ENCODE measurements at places on chromosomes 11 and 22.

DNA sequence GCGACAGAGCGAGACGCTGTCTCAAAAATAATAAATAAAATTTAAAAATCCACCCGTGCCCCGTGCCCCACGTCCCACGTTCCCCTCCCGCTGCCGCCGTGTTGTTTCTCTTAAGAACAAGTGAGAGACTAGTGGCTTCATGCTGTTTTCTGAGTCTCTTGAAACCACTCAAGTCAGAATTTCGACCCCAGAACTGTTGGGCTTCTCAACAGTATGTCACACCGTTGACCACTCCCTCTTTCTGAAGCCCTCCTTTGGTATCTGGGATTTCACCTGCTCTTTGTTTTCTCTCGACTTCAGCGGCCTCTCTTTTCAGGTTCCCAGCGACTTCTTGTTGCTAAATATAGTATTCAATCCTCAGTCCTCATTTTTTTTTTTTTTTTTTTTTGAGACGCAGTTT lies 974 bp downstream of the PPIL2 start:
- H3K27ac ChIP-seq = peak overlapping the region; percentile 90
- H3K27me3 ChIP-seq = no peaks in the 10 kb centered on the region
- no peak for DNase-seq
- peaks cover 15% of the 10 kb centered on the region for H3K36me3 ChIP-seq

DNA sequence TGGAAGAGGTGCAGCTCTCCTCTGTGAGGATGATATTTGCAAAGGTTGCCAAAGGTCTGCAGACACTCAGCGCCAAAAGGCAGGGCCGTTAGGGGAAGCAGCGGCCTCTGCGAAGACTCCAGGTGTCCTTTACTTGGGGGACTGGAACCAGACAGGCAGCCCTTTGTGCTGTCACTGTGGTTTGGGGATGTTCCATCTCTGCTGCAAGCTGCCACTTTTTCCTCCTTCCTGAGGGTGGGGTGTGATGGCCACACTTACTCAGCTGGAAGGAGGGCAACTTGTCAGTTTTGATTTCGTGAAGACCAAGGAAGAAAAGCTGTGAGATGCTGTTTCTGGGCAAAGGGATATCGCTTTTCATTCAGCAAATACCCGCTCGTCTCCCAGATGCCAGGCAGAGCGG lies 96.5 kb upstream of the PRR5 start:
- H3K36me3 ChIP-seq = no peaks in the 10 kb centered on the region
- H3K4me1 ChIP-seq = no peaks in the 10 kb centered on the region
- peaks cover 7% of the 10 kb centered on the region for H3K27me3 ChIP-seq
- no peak overlapping the region for H3K27ac ChIP-seq
- no peak overlapping the region for H3K4me3 ChIP-seq

GRCh38 chr11:70458736-70459135 lies 60.4 kb downstream of the CTTN start:
- DNase-seq = no peak
- H3K4me3 ChIP-seq = no peak overlapping the region
- no peak overlapping the region for H3K27ac ChIP-seq
- H3K4me1 ChIP-seq = no peaks in the 10 kb centered on the region

- no peak overlapping the region for H3K4me3 ChIP-seq
- H3K36me3 ChIP-seq = peaks cover 42% of the 10 kb centered on the region
- H3K27ac ChIP-seq = no peak overlapping the region
- no peak for DNase-seq
- H3K27me3 ChIP-seq = no peaks in the 10 kb centered on the region
- no peaks in the 10 kb centered on the region for H3K4me1 ChIP-seq
Observed at GRCh38 chr11:78386215-78386941, 31.2 kb downstream of the GAB2 start.

- H3K36me3 ChIP-seq = no peaks in the 10 kb centered on the region
- H3K4me3 ChIP-seq = no peak overlapping the region
- H3K27ac ChIP-seq = no peak overlapping the region
- no peaks in the 10 kb centered on the region for H3K27me3 ChIP-seq
- H3K4me1 ChIP-seq = no peaks in the 10 kb centered on the region
- no peak for DNase-seq
Observed at GRCh38 chr22:48227341-48228018, 1465.0 kb downstream of the TBC1D22A start.

DNA sequence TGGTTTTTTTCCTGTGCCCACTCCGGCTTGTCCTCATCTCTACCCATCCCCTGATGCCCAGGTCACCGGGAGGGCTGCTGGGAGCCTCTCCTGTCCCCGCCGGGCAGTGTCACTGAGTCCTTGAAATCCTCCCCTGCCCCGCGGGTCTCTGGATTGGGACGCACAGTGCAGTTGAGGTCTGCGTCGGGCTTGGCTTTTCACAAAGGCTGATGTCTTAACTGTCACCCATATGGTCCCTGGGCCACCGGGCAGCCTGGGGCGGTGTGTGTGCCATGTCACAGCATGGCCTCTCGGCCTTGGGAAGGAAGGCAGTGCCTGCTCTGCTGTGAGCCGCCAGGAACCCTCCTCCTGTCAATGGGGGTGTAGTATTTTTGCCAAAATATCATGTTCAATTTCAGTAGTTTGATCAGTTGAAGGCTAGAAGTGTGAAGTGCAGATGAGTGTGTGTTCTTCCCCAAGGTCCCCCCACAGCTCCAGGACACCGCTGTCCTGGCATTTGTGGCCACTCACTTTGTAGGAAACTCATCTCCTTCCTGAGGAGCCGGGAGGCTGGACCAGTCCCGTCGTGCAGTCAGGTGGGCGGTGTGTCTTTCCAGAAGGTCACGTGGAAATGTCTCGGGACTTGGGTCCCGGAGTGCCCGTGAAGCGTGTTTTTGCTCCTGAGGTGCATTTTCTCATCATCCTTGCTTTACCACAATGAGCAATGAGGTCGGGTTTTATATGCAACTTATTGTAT lies 37.6 kb downstream of the CTTN start:
- no peaks in the 10 kb centered on the region for H3K27me3 ChIP-seq
- H3K27ac ChIP-seq = no peak overlapping the region
- H3K4me3 ChIP-seq = no peak overlapping the region
- DNase-seq = no peak

GRCh38 chr11:3340025-3340424 lies 38.9 kb downstream of the ZNF195 start:
- H3K36me3 ChIP-seq = no peaks in the 10 kb centered on the region
- no peak for DNase-seq
- no peak overlapping the region for H3K4me3 ChIP-seq
- H3K27me3 ChIP-seq = peaks cover 44% of the 10 kb centered on the region
- H3K4me1 ChIP-seq = no peaks in the 10 kb centered on the region

DNA sequence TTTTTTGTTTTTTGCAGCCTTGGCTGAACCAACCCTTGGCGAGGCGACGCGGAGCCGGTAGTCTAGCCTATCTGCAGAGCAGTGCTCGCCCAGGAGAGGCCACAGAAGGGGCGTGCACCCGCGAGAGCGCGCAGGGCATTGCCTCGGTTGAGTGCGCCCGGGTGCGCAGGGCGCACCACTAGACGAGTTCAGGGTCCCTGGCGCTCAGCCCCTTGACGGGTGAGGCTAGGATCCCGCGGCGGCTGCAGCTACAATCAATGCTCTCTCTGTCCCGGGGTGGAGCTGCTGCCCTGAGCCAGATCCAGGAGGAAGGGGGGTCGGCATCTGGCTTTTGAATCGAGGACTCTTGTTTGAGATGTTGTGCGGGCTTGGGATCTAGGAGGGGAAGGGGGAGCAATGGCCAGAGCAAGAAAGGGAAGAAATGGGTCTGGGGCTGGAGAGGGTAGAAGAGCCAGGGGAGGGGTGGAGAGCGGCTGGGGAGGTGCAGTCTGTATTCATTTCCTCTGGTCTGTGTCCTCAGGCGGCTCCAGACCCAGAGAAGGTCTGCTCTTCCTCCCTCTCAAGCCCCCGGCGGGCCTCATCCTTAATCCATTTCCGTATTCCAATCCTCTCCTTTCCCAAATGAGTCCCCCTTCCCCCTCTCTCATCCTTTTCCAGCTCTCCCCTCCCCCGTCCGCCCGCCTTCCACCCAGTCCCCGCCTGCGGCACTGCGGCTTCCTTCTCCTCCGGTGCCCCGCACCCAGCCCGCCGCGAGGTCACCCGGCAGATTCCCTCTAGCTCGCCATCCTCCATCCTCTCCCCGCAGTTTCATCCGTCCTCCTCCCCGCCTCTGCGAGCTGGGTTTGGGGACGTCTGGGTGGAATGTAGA lies 797 bp downstream of the THY1 start:
- H3K27ac ChIP-seq = no peak overlapping the region
- H3K4me3 ChIP-seq = peak overlapping the region; percentile 2
- DNase-seq = no peak
- peaks cover 33% of the 10 kb centered on the region for H3K27me3 ChIP-seq
- no peaks in the 10 kb centered on the region for H3K36me3 ChIP-seq
- H3K4me1 ChIP-seq = peaks cover 12% of the 10 kb centered on the region

DNA sequence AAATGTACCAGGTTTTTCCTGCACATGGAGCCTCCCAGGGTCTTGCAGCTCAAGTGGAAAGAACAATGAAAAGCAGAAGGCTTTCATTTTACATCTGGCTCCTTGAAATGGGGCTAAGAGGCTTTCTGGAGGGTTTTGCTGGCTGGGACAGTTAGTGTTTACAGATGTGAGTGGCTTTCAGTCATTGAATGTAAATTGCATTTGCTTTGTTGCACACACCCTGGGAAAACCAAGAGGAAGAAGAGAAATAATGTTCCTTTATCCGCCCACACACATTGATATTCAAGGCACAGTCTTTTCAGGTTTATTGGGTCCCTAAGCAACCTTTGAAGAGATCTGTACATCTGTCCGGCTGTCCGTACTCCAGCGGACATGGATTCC lies 144.5 kb downstream of the SPON1 start:
- DNase-seq = no peak
- no peaks in the 10 kb centered on the region for H3K36me3 ChIP-seq
- H3K4me3 ChIP-seq = no peak overlapping the region
- no peaks in the 10 kb centered on the region for H3K4me1 ChIP-seq

GRCh38 chr11:19592842-19593241 lies 119.8 kb upstream of the NAV2 start:
- no peak for DNase-seq
- H3K27ac ChIP-seq = no peak overlapping the region
- no peaks in the 10 kb centered on the region for H3K36me3 ChIP-seq
- peaks cover 6% of the 10 kb centered on the region for H3K27me3 ChIP-seq

DNA sequence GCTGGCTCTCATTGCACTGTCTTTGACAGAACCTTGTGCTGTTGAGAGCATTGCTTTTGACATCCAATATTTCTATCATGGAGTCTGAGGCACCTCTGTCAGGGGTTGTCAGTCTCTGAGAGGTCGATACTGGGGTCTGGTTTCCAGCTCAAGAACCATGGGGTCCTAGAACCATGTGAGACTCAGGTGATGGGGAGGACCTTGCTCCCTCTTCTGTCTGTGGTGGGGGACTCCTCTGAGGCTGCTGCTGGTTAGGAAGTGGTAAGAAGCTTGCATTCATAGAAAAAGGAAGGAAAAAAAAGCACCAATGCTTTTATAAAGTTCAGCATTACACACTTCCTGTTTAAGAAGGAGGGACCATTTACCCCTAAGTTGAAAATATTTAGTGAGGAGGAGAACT lies 91.8 kb upstream of the CD44 start:
- peaks cover 76% of the 10 kb centered on the region for H3K4me1 ChIP-seq
- H3K4me3 ChIP-seq = peak overlapping the region; percentile 7
- DNase-seq = peak; percentile 62
- peaks cover 44% of the 10 kb centered on the region for H3K36me3 ChIP-seq
- H3K27me3 ChIP-seq = no peaks in the 10 kb centered on the region

GRCh38 chr22:36334081-36334820 lies 53.5 kb downstream of the MYH9 start:
- no peaks in the 10 kb centered on the region for H3K27me3 ChIP-seq
- no peak for DNase-seq
- peaks cover 95% of the 10 kb centered on the region for H3K4me1 ChIP-seq
- H3K4me3 ChIP-seq = peak overlapping the region; percentile 72
- peak overlapping the region; percentile 99 for H3K27ac ChIP-seq

- H3K36me3 ChIP-seq = no peaks in the 10 kb centered on the region
- H3K4me3 ChIP-seq = no peak overlapping the region
- DNase-seq = no peak
- H3K27me3 ChIP-seq = no peaks in the 10 kb centered on the region
- H3K4me1 ChIP-seq = no peaks in the 10 kb centered on the region
Observed at GRCh38 chr22:35761037-35761436, 43.4 kb downstream of the APOL5 start.

GRCh38 chr22:40525250-40525884 lies 111.2 kb downstream of the MRTFA start:
- no peaks in the 10 kb centered on the region for H3K27me3 ChIP-seq
- H3K4me1 ChIP-seq = peaks cover 42% of the 10 kb centered on the region
- peak; percentile 76 for DNase-seq
- H3K36me3 ChIP-seq = peaks cover 5% of the 10 kb centered on the region

- peaks cover 54% of the 10 kb centered on the region for H3K4me1 ChIP-seq
- peaks cover 29% of the 10 kb centered on the region for H3K36me3 ChIP-seq
- no peak for DNase-seq
- H3K4me3 ChIP-seq = no peak overlapping the region
- H3K27me3 ChIP-seq = no peaks in the 10 kb centered on the region
Observed at GRCh38 chr22:46293577-46294260, 3.0 kb upstream of the GTSE1 start.

- no peaks in the 10 kb centered on the region for H3K4me1 ChIP-seq
- no peak for DNase-seq
- no peak overlapping the region for H3K27ac ChIP-seq
- no peak overlapping the region for H3K4me3 ChIP-seq
Observed at GRCh38 chr11:45960387-45961095, 38.1 kb downstream of the LARGE2 start.

- no peaks in the 10 kb centered on the region for H3K36me3 ChIP-seq
- H3K4me1 ChIP-seq = peaks cover 2% of the 10 kb centered on the region
- H3K27ac ChIP-seq = no peak overlapping the region
- no peak for DNase-seq
- H3K4me3 ChIP-seq = no peak overlapping the region
- H3K27me3 ChIP-seq = peaks cover 18% of the 10 kb centered on the region
Observed at GRCh38 chr11:121199516-121199915, 93.1 kb upstream of the SC5D start.

GRCh38 chr11:125621995-125622394 lies 3.0 kb upstream of the CHEK1 start:
- H3K27ac ChIP-seq = no peak overlapping the region
- peaks cover 37% of the 10 kb centered on the region for H3K36me3 ChIP-seq
- no peaks in the 10 kb centered on the region for H3K27me3 ChIP-seq
- DNase-seq = no peak

DNA sequence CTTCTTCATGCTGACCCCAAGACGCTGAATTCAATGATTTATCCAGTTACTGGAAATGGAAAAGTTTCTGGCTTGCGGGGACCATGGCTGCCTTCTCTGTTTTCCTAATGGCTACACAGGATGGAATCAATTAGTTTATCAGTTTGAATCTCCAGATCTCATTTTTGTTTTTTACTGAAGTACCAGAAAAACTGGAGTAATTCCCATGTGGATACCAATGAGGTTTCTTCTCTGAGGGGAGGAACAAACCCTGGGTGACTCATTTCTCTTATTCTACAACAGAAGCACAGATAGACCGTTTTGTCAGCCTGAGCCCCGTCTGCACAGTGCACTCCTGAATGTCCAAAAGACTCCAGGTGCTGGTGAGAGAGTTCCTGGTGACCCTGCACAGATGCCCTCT lies 3.4 kb downstream of the ZNF195 start:
- peaks cover 82% of the 10 kb centered on the region for H3K36me3 ChIP-seq
- DNase-seq = no peak
- no peak overlapping the region for H3K27ac ChIP-seq
- peaks cover 39% of the 10 kb centered on the region for H3K4me1 ChIP-seq
- no peak overlapping the region for H3K4me3 ChIP-seq
